ENCODE measurements at places on chromosomes 6 and 20.
A peak's percentile ranks its signal among the peaks of the same experiment; 100 is the strongest.

DNA sequence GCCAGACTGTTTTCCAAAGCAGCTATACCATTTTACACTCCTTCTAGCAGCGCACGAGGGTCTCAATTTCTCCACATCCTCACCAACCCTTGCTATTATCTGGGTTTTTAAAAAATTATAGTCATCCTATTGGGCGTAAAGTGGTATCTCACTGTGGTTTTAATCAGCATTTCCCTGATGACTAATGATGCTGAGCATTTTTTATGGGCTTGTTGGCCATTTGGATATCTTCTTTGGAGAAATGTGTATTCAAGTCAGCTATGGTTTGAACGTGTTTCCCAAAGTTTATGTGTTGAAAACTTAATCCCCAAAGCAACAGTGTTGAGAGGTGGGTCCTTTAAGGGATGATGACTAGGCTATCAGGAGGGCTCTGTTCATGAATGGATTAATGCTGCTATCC lies 6.7 kb downstream of the MCUR1 start:
- no peak for DNase-seq

GRCh38 chr6:77466055-77466450 lies 2.8 kb upstream of the HTR1B start:
- DNase-seq, result no peak

- no peak for DNase-seq
These were observed 42.9 kb upstream of the FABP7 start for GRCh38 chr6:122736616-122737015.

- DNase-seq, result no peak
These were observed 39.8 kb upstream of the CDH22 start for GRCh38 chr20:46347841-46348803.

DNA sequence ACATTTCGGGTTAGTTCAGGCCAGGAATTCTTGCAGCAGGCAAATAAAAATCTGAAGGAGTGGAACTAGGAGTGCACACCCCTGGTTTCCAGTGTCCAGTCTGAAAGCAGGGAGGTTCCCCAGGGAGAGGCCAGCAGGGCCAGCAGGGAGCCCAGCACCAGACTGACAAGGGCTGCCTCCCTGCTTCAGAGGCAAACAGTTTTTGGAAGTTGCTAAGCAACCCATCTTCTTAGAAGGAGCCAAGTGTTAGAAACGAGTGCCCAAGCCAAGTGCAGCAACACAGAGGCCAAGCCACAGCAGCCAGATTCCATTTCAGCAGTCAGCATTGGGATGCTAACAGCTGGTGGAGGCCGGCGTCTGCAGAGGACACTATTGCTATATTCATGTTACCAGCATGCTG lies 179.1 kb downstream of the SYNDIG1 start:
- DNase-seq, result no peak

GRCh38 chr6:149212206-149212605 lies 105.3 kb upstream of the TAB2 start:
- no peak for DNase-seq

- DNase-seq, result no peak
These were observed 71.0 kb upstream of the MRAP2 start for GRCh38 chr6:83962582-83962981.

DNA sequence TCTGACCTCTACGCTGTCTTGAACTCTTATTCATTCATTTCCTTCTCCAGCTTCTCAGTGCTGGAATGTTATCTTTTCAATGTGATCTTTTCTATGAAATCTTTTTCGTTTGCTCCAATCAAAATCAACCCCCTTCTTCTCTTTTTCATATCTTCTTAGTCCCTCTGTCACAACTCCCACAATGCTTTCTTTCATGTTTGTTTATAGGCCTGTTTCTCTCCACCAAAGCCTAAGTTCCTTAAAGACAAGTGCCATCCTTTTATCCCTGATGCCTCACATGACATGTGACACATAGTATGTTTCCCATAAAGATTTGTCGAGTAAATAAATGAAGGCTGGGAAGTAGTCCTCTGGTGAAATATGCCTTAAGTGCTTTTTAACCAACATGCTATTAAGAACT lies 38.1 kb downstream of the CRYBG1 start:
- DNase-seq, result no peak

- DNase-seq, result no peak
These were observed 230.6 kb downstream of the FNDC1 start for GRCh38 chr6:159399751-159400221.

DNA sequence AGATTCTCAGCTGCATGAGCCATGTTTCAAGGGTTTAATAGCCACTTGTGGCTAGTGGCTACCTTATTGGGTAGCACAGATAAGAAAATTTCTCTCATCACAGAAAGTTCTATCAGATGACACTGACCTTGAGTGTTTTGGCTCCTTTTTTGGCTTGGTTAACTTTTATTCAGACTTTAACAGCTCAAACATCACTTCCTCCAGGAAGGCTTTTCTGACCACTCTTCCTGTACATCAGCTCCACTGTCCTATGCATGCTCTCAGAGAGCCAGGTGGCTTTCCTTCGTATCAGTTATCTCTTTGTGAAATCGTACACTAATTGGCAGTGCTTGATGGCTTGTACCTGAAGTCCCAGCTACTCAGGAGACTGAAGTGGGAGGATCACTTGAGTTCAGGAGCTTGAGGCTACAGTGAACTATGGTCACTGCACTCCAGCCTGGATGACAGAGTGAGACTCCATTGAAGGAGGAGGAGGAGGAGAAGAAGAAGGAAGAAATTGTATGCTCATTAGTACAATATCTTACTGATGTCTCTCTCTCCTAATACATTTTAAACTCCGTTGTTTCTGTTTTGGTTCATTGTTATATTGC lies 10.7 kb downstream of the MAFB start:
- no peak for DNase-seq

- no peak for DNase-seq
These were observed 13.0 kb upstream of the HLA-DQB1 start for GRCh38 chr6:32679492-32679891.

DNA sequence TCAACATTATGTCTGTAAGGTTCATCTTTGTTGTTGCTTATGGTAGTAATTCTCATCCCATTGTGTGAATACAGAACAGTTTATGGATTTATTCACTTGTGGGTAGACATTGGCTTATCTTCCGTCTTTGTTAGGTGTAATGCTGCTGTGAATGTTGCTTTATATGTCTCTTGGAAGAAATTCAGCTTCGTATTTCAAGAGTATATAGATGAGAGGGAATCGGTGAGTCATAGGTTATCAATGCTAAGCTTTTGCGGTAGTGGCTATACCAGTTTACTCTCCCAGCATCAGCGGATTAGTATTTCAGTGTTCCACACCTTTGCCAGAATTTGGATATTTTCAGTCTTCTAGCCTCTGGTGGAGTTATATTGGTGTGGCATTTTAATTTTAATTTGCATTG lies 77.8 kb downstream of the ZFAND3 start:
- no peak for DNase-seq

DNA sequence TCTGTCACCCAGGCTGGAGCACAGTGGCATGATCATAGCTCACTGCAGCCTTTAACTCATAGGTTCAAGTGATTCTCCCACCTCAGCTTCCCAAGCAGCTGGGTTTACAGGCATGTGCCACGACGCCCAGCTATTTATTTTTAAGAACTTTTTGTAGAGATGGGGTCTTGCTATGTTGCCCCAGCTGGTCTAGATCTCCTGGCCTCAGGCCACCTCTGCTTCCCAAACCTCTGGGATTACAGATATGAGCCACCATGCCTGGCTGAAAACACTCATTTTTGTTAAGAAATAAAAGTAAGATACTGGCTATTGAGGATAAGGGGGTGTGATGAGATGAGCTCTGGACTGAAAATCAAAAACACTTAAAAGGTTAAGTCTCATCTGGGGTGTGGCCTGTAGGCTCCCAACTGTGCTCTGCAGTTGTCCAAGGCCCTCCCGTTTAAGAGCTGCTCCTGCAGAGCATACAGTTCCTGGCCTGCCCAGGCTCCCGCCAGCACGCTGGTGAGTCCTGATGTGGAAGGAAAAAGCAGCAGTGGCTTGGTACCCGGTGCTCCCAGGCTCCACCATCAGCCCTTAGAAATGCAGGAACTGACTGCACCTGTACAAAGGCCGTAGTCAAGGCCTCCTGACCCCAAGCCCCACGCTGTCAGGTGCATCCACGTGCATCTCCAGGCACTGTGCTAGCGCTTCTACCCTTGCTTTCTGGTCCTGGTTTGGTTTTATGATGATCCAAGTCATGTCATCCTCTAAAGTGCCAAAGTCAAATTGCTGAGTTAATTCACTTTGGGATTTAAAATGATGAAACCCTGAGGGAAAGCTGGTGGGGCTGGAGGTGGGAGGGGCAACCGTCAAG lies 111.5 kb downstream of the TMEM242 start:
- no peak for DNase-seq

GRCh38 chr6:134105940-134106339 lies 53.5 kb upstream of the SLC2A12 start:
- no peak for DNase-seq

DNA sequence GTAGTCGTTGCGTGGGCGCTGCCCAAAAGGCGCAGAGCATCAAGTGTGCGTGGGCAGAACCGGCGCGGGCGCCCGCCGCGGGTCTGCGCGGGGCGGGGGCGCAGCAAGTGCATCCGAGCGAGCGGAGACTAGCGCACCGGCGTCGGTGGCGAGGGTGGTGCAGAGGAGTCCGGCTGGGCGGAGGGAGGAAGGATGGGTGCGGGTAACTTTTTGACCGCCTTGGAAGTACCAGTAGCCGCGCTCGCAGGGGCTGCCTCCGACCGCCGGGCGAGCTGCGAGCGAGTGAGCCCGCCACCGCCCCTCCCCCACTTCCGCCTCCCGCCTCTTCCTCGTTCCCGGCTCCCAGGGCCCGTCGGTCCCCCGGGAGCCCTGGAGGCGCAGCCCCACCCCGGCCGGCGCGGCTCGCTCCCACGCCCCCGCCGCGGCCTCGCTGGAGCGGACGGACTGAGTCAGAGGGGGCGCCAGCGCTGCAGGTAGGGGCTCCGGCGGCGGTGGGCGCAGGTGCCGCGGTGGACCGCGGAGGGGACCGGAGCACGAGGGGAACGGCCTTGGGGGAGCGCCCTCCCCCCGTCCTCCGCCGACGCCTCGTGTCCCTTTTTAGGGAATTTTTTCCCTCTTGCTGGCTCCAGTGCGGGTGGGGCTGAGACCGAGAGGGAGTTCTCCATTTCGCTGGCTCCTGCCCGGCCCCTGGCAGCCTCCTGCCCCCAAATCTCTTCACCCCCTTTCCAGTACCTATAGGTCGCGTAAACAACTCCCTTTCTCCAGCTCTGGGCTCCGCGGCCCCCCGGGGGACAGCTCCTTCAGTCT lies 1.6 kb upstream of the DBNDD2 start:
- DNase-seq, result no peak

DNA sequence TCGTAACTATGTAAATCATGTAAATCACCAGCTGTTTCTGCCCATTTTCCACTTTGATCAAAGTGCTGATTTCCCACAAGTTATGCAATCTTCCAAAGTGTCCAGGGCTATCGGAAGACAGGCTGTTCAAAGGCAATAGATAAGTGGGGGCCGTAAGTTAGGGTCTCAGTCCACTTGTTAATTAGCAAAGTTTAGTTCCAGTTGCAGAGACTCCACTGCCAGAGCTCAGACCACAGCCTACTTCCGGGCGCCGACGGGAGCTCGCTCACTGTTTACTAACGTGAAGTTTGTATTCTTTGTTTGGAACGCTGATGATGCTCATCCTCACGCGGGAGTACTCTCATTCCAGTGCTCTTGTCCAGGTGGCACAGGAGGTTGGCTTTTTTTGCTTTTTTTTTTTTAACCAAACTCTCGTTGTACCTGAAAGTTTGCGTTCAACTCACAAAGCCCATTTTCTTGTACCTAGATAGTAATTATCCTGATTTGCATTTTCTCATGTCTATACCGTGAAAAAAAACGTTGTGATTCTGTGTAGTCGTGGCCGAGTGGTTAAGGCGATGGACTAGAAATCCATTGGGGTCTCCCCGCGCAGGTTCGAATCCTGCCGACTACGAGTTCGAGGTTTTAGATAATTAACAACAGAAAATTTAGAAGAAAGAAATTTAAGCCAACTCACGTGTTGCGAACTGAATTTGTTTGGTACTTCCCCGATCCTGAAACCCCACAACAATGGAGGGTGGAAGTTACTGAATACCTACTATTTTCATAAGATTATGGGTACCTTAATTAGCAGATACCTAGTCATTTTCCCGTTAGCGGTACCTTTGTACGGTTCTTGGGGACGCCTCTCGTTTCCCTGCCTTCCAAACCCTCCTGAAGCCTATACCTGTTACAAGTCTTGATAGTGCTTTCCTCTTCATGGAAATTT lies 29.9 kb upstream of the ZNF184 start:
- DNase-seq, result peak; percentile 90

- DNase-seq, result no peak
These were observed 35.5 kb upstream of the ADTRP start for GRCh38 chr6:11814106-11814505.

GRCh38 chr20:11716945-11717248 lies 200.8 kb upstream of the BTBD3 start:
- no peak for DNase-seq

DNA sequence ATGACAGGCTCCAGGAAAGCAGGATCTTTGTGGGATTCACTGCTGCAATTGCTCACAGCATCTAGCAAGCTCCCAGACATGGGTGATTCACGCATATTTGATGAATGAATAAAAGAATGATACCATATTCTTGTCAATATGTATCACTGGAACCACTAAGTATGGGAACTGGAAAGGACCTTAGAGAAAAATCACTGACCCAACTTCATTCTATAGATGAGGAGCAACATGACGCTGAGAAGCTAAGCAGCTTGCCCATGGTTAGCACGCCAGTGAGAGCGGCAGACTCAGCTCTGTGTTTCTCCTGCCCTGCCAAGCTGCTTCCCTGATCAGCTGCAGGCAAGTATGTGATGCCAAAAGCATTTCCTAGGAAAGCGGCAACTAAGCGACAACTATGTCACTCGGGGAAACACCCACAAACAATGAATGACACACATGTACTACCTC lies 66.8 kb downstream of the PPP1R3G start:
- no peak for DNase-seq

DNA sequence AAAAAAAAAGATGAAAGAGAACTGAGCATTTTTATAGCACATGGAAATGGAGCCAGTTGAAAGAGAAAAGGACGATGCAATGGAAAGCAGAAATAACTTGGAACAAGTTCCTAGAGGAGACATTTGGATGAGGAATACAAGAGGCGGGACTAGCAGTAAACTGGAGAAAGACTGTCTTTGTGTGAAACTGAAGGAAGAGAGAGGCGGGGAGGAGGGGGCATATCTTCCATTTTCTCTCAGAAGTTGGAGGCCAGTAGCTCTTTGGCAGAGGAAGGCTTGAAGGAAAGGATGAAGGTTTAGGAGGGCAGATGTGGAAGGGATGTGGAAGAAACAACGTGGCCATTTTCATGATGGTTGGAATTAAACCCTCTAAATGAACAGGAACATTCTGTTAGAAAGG lies 33.0 kb upstream of the ADGRF1 start:
- DNase-seq, result no peak

Measured in NAMALWA (cell line).